ENCODE measurements at places on chromosomes 12 and 14.

- no peaks in the 10 kb centered on the region for H3K27me3 ChIP-seq
- H3K4me1 ChIP-seq: peaks cover 74% of the 10 kb centered on the region
- no peaks in the 10 kb centered on the region for H3K36me3 ChIP-seq
- DNase-seq: no peak
- H3K4me3 ChIP-seq: no peak overlapping the region
These were observed 74.3 kb upstream of the SRSF5 start for GRCh38 chr14:69692594-69692993.

GRCh38 chr14:103735815-103736545 lies 20.4 kb downstream of the ZFYVE21 start:
- DNase-seq: no peak
- H3K4me1 ChIP-seq: peaks cover 26% of the 10 kb centered on the region
- no peak overlapping the region for H3K4me3 ChIP-seq
- H3K36me3 ChIP-seq: peaks cover 22% of the 10 kb centered on the region
- peak overlapping the region; percentile 91 for H3K27ac ChIP-seq

DNA sequence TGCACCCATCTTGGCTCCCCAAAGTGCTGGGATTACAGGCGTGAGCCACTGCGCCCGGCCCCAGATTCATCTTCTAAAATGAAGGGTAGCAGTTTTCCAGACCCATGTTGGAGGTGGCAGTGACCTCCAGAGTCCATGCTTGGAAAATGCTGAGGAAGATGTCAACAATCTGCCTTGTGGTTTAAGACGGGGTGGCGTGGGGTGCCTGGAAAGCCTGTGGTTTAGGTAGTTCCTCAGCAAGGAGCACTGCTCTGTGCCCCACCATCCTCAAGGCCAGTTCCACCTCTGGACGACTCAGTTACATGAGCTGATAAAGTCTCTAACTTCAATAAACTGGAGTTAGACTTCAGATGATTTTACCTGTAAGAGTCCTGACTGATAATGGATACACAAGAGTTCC lies 48.6 kb downstream of the DRAM1 start:
- no peak overlapping the region for H3K4me3 ChIP-seq
- H3K27ac ChIP-seq: peak overlapping the region; percentile 66
- no peaks in the 10 kb centered on the region for H3K36me3 ChIP-seq
- H3K27me3 ChIP-seq: no peaks in the 10 kb centered on the region

DNA sequence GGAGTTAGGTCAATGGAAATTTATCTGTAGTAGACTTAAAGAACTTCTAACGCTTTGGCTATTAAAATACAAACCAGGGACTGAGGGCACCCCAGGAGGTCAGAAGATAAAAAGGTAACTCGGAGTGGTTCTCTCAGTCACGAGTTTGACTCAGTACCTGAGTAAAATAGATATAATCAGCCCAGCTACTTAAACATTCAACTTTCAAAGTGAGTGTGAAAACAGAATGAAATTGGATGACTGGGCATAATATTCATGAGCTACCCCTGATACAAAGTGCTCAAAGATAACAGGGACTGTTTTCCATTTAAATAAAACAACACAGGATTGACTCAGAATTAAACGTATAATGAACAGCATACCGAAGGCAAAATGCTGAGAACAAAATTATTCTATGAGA lies 75.0 kb downstream of the FOXN3 start:
- DNase-seq: no peak
- no peak overlapping the region for H3K27ac ChIP-seq
- H3K27me3 ChIP-seq: no peaks in the 10 kb centered on the region
- H3K4me3 ChIP-seq: no peak overlapping the region
- peaks cover 46% of the 10 kb centered on the region for H3K4me1 ChIP-seq

DNA sequence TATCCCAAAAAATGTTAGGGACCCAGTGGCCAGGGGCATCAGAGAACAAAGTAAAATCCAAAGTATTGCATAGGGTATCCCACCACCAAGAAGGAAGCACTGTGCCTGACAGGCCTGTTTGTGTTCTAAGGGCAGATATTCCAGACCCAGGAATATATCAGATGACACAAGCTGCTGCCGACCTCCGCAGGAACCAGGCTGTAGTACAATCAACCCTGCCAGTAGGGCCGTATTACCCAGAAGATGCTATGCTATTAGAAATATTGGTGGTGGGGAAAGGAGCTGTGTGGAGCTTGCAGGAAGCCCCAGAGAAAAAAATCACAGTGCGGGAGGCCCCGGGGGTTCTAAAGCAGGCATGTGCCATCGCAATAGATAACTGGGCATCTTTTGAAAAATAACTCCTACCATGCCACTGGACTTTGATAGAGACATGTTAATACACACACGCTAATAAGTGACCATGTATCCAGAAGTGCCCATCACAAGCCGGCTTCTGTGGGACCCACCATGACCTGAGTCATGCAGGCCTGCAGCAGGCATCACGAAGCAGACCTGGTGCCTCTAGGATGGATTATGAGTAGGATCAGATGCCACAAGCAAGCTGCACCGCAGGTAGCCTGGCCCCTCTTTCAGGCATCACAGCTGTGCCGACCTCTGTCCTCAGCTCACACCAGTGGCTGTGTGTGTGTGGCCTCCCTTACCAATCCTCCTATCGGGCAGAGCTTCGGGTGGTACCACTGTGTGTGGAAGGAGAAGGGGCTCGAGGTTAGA lies 242.7 kb downstream of the BCL11B start:
- H3K27me3 ChIP-seq: no peaks in the 10 kb centered on the region
- no peak overlapping the region for H3K4me3 ChIP-seq
- no peaks in the 10 kb centered on the region for H3K4me1 ChIP-seq
- DNase-seq: no peak
- H3K27ac ChIP-seq: no peak overlapping the region

DNA sequence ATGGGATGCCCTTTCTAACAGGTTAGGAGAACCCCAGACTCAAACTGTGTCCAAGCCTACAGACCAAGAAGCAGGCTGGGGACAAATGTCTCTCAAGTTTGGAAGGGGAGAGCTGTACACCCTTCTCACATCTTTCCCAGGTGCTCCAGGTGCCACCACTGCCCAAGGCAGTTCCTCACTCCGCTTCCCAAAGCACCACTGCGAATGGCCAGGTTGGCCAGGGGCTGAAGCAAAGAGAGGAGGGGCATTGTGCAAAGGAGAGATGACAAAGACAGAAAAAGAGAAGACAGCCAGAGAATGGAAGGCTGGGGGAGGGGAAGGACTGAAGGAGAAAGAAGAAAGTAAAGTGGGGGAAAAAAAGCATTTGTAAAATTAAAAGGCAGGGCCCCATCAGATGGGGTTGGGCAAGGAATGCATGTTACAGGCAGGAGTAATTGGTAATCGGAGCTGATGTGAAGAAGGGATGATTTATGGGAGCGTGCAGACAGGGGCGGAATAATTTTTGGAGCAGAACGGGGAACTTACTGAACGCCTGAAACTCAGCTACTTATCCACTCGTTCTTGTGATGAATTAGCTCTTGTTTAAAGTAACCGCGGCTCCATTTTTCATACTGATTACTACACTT lies 165.8 kb downstream of the ESRRB start:
- H3K27ac ChIP-seq: no peak overlapping the region
- H3K36me3 ChIP-seq: no peaks in the 10 kb centered on the region
- no peak for DNase-seq
- H3K4me3 ChIP-seq: no peak overlapping the region

GRCh38 chr12:124452576-124453331 lies 114.7 kb downstream of the NCOR2 start:
- DNase-seq: no peak
- peak overlapping the region; percentile 89 for H3K27ac ChIP-seq
- no peaks in the 10 kb centered on the region for H3K27me3 ChIP-seq
- H3K4me1 ChIP-seq: peaks cover 92% of the 10 kb centered on the region
- H3K36me3 ChIP-seq: peaks cover 43% of the 10 kb centered on the region
- no peak overlapping the region for H3K4me3 ChIP-seq

- peak overlapping the region; percentile 88 for H3K27ac ChIP-seq
- H3K4me3 ChIP-seq: peak overlapping the region; percentile 33
- H3K4me1 ChIP-seq: peaks cover 45% of the 10 kb centered on the region
- DNase-seq: peak; percentile 95
- H3K36me3 ChIP-seq: no peaks in the 10 kb centered on the region
These were observed 146.1 kb upstream of the NCOR2 start for GRCh38 chr12:124713436-124714082.

GRCh38 chr12:113407931-113408600 lies 4.4 kb upstream of the SDS start:
- H3K4me3 ChIP-seq: no peak overlapping the region
- no peak for DNase-seq
- H3K4me1 ChIP-seq: peaks cover 8% of the 10 kb centered on the region
- H3K36me3 ChIP-seq: no peaks in the 10 kb centered on the region

DNA sequence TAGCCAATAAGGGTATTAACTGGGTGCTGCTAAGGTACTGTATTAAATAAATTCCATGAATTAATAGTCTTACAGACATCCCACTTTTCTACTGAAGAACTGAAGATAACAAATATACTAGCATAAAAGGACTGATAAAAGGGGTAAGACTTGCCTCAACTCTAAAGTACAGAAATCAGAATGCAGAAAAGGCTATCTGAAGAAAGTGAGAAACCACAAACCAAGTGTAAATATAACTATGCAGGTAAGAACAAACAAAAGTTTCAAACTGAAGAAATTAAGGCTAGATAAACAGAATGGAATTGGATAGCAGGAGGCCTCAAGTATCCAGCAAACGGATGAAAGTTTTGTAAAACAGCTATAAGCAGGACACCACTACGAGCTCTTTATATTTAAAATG lies 29.5 kb downstream of the YAF2 start:
- H3K27ac ChIP-seq: no peak overlapping the region
- H3K36me3 ChIP-seq: peaks cover 4% of the 10 kb centered on the region
- no peak overlapping the region for H3K4me3 ChIP-seq
- no peaks in the 10 kb centered on the region for H3K27me3 ChIP-seq

DNA sequence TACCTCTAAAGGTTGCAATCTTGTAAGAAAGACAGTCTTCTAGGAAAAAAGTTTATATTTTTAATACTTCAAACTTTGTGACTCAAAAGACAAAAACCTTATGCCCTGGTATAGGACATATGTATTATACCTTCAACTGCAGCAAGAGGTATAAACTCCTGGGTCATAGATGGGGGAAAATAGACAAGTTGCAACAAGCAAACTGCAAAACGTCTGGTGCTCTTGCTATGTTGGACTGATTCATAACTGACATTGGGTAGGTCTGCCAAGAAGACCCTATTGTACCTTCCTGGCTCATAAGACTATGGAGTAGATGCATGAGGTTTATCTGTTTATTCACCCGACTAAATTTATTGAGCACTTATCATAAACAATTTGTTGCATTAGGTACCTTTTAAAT lies 40.9 kb downstream of the BEST3 start:
- H3K4me1 ChIP-seq: peaks cover 13% of the 10 kb centered on the region
- H3K4me3 ChIP-seq: no peak overlapping the region
- H3K36me3 ChIP-seq: no peaks in the 10 kb centered on the region
- no peaks in the 10 kb centered on the region for H3K27me3 ChIP-seq
- no peak overlapping the region for H3K27ac ChIP-seq
- no peak for DNase-seq

- H3K27ac ChIP-seq: no peak overlapping the region
- no peaks in the 10 kb centered on the region for H3K27me3 ChIP-seq
- no peak for DNase-seq
- H3K4me3 ChIP-seq: no peak overlapping the region
- no peaks in the 10 kb centered on the region for H3K4me1 ChIP-seq
- no peaks in the 10 kb centered on the region for H3K36me3 ChIP-seq
These were observed 1128.0 kb downstream of the AACS start for GRCh38 chr12:126193190-126193589.

DNA sequence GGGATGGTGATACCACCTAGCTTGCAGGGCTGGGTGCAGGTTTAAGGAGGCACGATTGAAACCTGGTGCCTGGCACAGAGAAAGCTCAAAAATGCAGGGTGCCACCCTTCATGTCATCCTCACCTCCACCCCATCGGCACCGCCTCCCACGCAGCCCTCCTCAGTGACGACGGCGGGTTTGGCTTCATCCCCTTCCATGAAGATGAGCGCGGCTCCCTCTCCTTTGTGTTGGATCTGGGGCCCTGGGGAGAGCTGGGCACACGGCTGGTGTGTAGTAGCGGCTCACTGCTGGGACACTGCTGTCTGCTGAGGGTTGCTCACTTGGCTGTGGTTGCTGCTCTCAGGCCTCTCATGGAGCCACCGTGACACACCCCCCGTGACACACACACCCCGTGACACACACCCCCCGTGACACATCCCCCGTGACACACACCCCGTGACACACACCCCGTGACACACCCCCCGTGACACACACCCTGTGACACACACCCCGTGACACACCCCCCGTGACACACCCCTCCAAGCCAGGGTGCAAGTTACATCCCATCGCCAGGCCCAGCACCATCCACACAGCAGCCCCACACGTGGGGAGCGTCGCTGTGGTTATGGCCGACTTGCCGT lies 42.9 kb upstream of the FZD10 start:
- H3K27ac ChIP-seq: no peak overlapping the region
- no peak overlapping the region for H3K4me3 ChIP-seq
- H3K4me1 ChIP-seq: no peaks in the 10 kb centered on the region
- H3K36me3 ChIP-seq: no peaks in the 10 kb centered on the region
- no peaks in the 10 kb centered on the region for H3K27me3 ChIP-seq

DNA sequence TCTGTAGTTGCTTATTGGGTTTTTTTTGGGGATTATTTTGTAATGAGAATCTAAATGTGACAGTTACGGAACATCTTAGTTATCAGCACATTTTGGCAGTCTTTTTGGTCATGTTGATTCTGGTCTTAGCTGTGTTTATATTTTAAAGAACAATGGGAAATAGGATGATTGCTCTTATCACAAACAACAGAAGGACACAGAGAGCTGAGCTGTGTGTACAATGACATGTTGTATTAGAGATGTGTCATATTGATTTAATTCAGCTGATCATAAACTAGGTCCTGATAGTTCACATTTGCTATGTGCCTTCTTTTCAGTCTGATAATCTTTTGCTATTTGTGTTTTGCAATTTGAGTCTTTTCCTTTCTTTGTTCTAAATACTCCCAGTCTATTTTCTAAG lies 781.7 kb downstream of the TRHDE start:
- H3K27ac ChIP-seq: no peak overlapping the region
- H3K4me3 ChIP-seq: no peak overlapping the region
- H3K36me3 ChIP-seq: no peaks in the 10 kb centered on the region
- no peaks in the 10 kb centered on the region for H3K4me1 ChIP-seq
- no peaks in the 10 kb centered on the region for H3K27me3 ChIP-seq

GRCh38 chr14:23469906-23470403 lies 452 bp downstream of the NGDN start:
- DNase-seq: no peak
- peaks cover 10% of the 10 kb centered on the region for H3K4me1 ChIP-seq
- peaks cover 42% of the 10 kb centered on the region for H3K36me3 ChIP-seq

DNA sequence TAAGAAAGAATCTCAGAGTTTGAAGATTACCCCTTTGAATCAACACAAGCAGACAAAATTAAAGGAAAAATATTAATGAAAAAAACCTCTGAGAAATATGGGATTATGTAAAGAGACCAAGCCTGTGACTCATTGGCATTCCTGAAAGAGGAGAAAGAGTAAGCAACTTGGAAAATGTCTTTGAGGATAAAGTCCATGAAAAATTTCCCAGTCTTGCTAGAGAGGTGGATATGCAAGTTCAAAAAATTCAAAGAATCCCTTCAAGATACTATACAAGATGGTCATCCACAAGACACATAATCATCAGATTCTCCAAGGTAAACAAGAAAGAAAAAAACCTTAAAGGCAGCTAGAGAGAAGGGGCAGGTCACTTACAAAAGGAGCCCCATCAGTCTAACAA lies 13.3 kb downstream of the SLCO1B1 start:
- no peak overlapping the region for H3K4me3 ChIP-seq
- no peak overlapping the region for H3K27ac ChIP-seq
- no peak for DNase-seq
- no peaks in the 10 kb centered on the region for H3K27me3 ChIP-seq
- H3K4me1 ChIP-seq: no peaks in the 10 kb centered on the region
- H3K36me3 ChIP-seq: no peaks in the 10 kb centered on the region

Data from esophagus muscularis mucosa (tissue), 4 donors.